Stromal cell of bone marrow (primary cell): ENCODE measurements at places on chromosomes 4 and X.

- DNase-seq = peak; percentile 62
Measured at GRCh38 chr4:3107691-3108121, 33.2 kb downstream of the HTT start.

DNA sequence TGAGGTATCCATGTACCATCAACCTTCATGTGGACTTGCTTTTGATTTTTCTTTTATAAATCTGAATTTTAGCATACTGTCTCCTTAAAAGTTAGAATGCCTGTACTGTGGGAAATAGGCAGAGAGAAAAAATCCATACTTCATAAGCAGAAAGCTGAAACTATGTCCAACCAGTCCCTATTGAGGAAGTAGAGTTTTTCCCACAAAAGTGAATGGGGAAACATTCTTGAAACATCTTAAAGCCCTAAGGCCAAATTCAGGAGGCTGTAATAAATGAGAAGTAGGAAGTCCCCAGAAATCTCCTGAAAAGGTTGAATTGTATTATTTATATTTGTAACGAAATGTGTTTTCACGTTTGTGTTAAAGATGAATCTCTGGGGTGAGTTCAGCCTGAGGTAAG is 56.3 kb downstream of the ENOX2 start:
- DNase-seq = no peak

- DNase-seq = no peak
Measured at GRCh38 chr4:10983268-10983667, 298.7 kb upstream of the CLNK start.

GRCh38 chr4:182351485-182351884 is 108.3 kb downstream of the TENM3 start:
- DNase-seq = no peak

- no peak for DNase-seq
Measured at GRCh38 chrX:110042496-110042895, 39.6 kb downstream of the TMEM164 start.

DNA sequence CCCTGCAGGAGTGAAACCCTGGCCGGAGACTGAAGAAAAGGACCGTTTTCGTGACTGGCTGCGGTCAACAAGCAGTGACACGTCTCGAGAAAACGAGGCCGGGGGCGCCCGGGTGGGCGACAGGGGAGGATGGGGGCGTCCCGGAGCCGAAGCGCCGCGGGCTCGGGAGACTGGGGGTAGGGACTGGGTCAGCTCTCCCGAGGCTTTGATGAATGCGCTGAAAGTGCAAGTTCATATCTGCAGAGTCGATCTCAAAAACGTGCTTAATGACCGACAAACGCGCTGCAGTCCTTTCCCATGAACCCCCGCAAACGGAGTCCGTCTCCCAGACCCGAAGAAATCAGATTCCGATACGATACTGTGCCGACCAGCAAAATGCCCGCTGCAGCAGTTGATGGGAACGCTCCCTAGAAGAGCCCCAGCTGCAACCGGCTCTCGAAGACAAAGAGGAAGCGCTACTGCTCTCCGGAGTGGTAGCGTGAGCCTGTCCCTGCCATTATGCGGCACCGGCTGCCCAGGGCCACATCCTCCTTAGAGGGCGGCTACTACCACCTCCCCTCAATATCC is 806 bp upstream of the CD99L2 start:
- DNase-seq = no peak

DNA sequence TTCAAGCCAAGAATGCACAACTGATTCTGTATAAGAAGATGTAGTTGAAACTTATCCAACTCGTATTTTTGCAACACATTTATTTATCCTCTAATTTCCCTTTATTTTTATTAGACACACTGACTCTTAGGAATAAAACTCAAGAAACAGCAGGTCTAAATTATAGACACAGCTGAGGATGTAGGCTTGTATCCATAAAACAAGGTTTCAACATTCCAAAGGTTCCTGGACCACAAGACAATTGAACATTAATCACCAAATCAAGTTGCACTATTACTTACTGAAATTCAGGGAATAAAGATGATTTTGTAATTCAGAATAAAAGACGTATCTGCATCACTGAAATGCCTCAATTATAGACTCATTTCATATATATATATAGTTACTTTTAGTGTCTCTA is 683.5 kb upstream of the GRIA3 start:
- no peak for DNase-seq

GRCh38 chr4:184503869-184504300 is 29.5 kb upstream of the IRF2 start:
- DNase-seq = no peak

- DNase-seq = peak; percentile 86
Measured at GRCh38 chrX:132270699-132271098, 51.5 kb upstream of the RAP2C start.

GRCh38 chr4:3679071-3679825 is 86.9 kb upstream of the ADRA2C start:
- no peak for DNase-seq

- DNase-seq = no peak
Measured at GRCh38 chrX:30489323-30489722, 88.2 kb downstream of the TASL start.

DNA sequence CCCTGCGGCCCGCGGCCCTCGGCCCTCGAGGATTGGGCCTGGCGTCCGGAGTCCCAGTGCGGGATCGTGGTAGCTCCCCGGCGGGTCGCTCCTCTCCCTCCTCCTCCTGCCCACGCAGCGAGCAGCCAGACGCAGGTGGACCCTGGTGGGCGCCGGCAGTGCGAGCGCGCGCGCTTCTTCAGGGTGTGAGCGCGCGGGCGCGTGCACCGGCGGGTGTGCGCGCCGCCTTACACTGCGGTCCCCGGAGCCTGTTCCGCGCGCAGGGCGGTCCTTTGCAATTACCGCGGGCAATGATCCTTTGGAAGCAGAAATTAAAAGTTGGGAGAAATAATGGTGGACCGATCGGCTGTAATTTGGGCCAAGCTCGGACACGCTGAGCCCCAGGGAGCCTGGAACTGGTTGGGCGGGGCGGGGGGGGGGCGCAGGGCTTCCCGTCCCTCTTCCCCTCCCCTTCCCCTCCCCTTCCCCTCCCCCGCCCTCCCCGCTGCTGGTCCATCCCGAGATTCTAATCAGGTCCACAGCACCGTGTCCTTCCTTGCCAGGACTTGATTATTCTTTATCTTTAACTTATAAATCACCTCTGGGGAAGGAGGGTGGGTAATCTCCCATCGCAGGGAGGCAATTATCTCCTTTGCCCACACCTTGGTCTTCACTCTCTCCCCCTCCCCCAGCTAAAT is 1.6 kb upstream of the NKX1-1 start:
- DNase-seq = no peak

DNA sequence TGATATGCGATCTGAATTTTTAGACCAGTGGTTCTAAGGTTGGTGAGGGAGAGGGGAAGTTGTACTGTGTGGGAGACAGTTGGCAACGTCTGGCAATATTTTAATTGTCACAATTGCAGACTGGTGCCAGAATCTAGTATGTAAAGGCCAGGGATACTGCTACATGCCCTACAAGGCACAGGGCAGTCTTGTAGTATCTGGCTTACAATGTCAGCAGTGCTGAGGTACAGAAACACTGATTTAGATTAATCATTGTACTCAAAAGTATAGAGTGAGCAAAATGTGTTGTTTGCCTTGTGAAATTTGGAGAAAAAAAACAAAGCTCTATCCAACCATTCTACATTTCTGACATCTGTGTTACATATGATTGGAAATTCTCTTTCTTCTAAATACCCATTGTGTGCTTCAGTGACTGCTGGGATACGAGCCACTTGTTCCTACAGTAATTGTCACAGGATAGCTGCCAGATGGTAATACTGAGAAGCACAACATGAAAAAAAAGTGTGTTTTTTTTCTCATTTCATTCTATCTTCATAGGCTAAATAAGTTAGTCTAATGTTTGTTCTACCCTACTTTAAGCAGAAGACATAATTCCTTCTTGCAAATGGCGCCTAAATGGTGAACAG is 526.7 kb upstream of the AGA start:
- DNase-seq = no peak

- DNase-seq = no peak
Measured at GRCh38 chr4:67714248-67714583, 13.3 kb upstream of the UBA6 start.

GRCh38 chr4:15912961-15913630 is 25.4 kb downstream of the FGFBP1 start:
- DNase-seq = no peak

- no peak for DNase-seq
Measured at GRCh38 chr4:180281724-180282123, 1961.5 kb upstream of the TENM3 start.

GRCh38 chr4:54545663-54546424 is 111.9 kb upstream of the KIT start:
- DNase-seq = no peak

- peak; percentile 45 for DNase-seq
Measured at GRCh38 chr4:82801910-82802521, 3.4 kb upstream of the SCD5 start.

- DNase-seq = no peak
Measured at GRCh38 chr4:185956544-185956940, 112.4 kb upstream of the TLR3 start.

GRCh38 chr4:10500776-10501175 is 43.5 kb upstream of the ZNF518B start:
- no peak for DNase-seq

- DNase-seq = no peak
Measured at GRCh38 chr4:126614356-126614855, 1018.4 kb upstream of the INTU start.

- DNase-seq = no peak
Measured at GRCh38 chr4:63106600-63106999, 1302.7 kb downstream of the TECRL start.

DNA sequence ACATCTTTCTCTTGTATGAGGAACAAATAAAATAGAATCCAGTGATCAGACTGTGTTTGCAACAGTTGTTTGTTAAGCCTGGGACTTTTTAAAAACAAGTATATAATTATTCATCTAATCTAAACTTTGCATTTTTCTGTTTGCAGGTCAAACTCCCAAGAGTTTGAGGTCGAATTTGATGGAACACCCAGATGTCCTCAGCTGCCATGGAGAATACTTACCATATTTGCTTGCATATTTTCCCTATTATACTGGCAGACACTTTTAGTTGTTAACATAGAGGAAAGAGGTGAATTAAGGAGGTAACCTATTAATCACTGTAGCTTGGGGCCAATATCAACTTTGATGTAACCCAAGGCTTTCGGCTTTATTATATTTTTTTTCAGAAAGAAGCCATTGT is 401.5 kb upstream of the DIPK2B start:
- no peak for DNase-seq

GRCh38 chr4:41455206-41455605 is 82.8 kb upstream of the LIMCH1 start:
- no peak for DNase-seq

- no peak for DNase-seq
Measured at GRCh38 chr4:17475481-17475880, 36.4 kb downstream of the QDPR start.

DNA sequence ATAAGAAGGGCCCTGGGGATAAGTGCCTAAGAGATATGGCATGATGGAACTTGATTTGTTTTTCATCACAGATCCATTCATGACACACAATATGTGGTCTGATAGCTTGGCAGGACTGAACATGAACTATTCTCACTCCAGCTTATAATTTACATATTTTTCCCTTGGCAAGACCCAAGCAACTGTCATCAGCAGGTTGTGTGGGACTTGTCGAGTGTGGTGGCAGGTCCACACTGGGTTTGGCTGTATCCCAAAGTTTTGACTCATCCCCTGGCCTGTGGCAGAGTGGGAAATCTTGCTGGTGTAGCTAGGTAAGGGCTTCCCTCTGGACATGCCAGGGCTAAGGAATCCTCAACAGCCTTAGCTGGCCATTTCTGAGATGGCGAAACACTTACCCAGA is 81.0 kb upstream of the STIM2 start:
- peak; percentile 28 for DNase-seq
